ENCODE measurements at places on chromosomes 4 and X. TPM values are rescaled to one million over a fixed set of nuclear protein-coding genes. Genes with fewer than 3 reads are reported as not detected.

GRCh38 chrX:124984140-124984813, 335.4 kb upstream of the TEX13C start:
- H3K4me3 ChIP-seq: no peak overlapping the region
- H3K36me3 ChIP-seq: no peaks in the 10 kb centered on the region
- H3K4me1 ChIP-seq: no peaks in the 10 kb centered on the region
- H3K27ac ChIP-seq: no peak overlapping the region
- DNase-seq: no peak

GRCh38 chr4:68724426-68724825, 54.0 kb upstream of the UGT2B15 start:
- H3K27me3 ChIP-seq: no peaks in the 10 kb centered on the region
- DNase-seq: no peak
- H3K4me3 ChIP-seq: no peak overlapping the region
- H3K36me3 ChIP-seq: no peaks in the 10 kb centered on the region

GRCh38 chr4:185697488-185697887, 114.5 kb downstream of the SORBS2 start:
- H3K36me3 ChIP-seq: no peaks in the 10 kb centered on the region
- 0 out of 2 replicates have a peak, but pooled peaks cover 4% of the 10 kb centered on the region for H3K4me1 ChIP-seq
- no peak overlapping the region for H3K27ac ChIP-seq
- no peak overlapping the region for H3K4me3 ChIP-seq
- H3K27me3 ChIP-seq: no peaks in the 10 kb centered on the region

- H3K36me3 ChIP-seq: no peaks in the 10 kb centered on the region
- H3K27me3 ChIP-seq: no peaks in the 10 kb centered on the region
- H3K27ac ChIP-seq: no peak overlapping the region
- H3K4me3 ChIP-seq: no peak overlapping the region
- no peak for DNase-seq
Measured at GRCh38 chr4:5134620-5135019, 83.3 kb downstream of the STK32B start.

DNA sequence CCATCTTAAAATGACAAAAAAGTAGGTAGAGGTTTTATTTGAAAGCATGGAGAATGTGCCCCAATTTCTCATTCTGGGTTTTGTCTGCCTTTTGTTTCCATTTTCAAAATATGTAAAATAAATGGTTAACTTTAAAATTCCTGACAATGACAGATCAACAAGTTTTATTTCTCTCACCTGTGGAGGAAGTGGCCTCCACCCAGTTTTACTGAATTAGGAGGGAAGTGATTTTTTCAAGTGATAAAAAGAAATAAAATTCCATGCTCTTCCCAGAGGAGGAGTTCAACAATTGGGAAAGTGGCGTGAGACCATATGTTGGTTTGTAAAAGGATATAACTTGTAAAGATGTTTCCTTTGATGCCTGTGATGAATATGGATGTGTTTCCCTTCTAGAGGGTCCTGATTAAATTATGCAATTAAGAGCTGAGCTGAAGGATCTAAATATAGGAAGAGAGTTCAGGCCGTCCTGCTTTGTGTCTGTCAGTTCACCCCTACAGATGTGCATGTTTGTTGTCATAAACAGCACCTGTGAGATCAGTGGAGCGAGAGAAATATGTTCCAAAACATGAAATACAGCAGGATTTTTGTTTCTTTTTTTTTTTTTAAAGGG, 19.5 kb downstream of the SMAD1 start:
- no peaks in the 10 kb centered on the region for H3K36me3 ChIP-seq
- no peaks in the 10 kb centered on the region for H3K27me3 ChIP-seq
- DNase-seq: no peak
- H3K27ac ChIP-seq: no peak overlapping the region
- H3K4me1 ChIP-seq: no peaks in the 10 kb centered on the region

GRCh38 chr4:87717276-87718031, 67.4 kb downstream of the DMP1 start:
- no peaks in the 10 kb centered on the region for H3K36me3 ChIP-seq
- no peaks in the 10 kb centered on the region for H3K27me3 ChIP-seq
- H3K4me3 ChIP-seq: no peak overlapping the region
- no peak overlapping the region for H3K27ac ChIP-seq
- no peaks in the 10 kb centered on the region for H3K4me1 ChIP-seq

DNA sequence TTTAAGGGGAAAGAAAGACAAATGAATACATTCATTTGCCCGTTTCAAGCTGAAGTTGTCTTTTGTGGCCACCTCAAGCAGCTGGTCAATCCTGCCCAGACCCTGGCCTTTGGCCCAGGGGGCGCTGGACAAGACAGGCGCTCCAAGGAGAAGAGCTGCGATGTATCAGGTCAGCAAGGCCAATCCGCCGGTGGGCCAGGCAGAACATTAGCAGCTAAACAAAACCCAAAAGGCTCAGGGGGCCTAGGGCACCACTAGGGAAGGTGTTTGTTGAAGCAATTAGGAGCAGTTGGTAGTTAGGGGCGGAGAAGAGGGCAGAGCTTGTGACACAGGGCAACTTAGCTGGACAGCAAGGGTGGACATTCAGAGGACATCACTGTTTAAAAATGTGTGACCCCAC, 60.8 kb upstream of the TMEM33 start:
- H3K27ac ChIP-seq: no peak overlapping the region
- no peak overlapping the region for H3K4me3 ChIP-seq
- no peaks in the 10 kb centered on the region for H3K36me3 ChIP-seq

DNA sequence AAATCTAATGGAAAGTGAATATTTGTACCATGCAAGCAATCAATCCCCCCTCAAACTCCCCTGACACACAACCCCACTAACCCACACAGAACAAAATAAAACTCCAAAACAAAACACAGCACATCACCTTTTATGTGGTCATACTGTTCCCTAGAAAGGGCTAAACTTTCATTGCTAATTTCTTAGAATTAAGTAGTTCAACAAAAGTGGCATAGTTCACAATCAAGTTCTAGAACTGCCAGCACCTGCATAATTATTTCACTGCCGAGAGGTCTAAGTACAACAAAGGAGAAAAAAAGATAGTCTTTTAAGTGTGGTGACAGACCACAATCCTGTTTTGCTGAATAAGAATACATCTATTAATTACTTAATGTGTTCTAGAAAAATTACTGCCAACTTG, 58.8 kb downstream of the AMMECR1 start:
- no peak overlapping the region for H3K27ac ChIP-seq
- no peaks in the 10 kb centered on the region for H3K27me3 ChIP-seq
- DNase-seq: no peak
- no peak overlapping the region for H3K4me3 ChIP-seq

GRCh38 chr4:8892556-8893226, 21.1 kb upstream of the HMX1 start:
- no peaks in the 10 kb centered on the region for H3K36me3 ChIP-seq
- 0 out of 2 replicates have a peak, but pooled peaks cover 6% of the 10 kb centered on the region for H3K27me3 ChIP-seq
- DNase-seq: no peak
- H3K4me1 ChIP-seq: no peaks in the 10 kb centered on the region

DNA sequence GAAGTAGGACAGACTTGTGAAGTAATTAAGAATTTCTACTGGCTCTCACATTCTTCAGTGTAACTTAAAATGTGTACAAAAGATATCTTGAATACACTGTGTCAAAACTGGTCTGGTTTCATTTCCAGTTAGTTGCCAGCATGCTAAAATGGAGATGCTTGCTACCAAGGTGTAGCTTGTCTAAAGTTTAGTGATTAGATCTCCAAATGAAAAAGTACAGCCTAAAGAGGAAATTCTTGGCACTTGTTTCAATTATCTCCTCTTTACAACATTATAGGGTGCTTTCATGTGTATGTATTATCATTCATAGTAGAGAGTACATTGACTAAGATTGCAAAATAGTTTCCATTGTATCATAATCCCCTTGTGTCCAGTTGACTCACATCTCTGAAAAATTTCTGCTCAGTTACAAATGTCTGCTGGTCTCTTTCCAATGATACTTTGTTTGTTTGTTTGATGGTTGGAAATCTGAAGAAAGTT, 97.3 kb upstream of the SPRY1 start:
- H3K4me3 ChIP-seq: no peak overlapping the region
- no peaks in the 10 kb centered on the region for H3K36me3 ChIP-seq
- peaks cover 11% of the 10 kb centered on the region for H3K4me1 ChIP-seq
- no peak overlapping the region for H3K27ac ChIP-seq

GRCh38 chrX:46433892-46434291, 111.3 kb downstream of the ZNF674 start:
- no peaks in the 10 kb centered on the region for H3K4me1 ChIP-seq
- no peaks in the 10 kb centered on the region for H3K36me3 ChIP-seq
- no peak overlapping the region for H3K27ac ChIP-seq
- no peak overlapping the region for H3K4me3 ChIP-seq
- no peaks in the 10 kb centered on the region for H3K27me3 ChIP-seq

GRCh38 chrX:72347366-72347765, 41.7 kb upstream of the CITED1 start:
- H3K4me3 ChIP-seq: no peak overlapping the region
- H3K4me1 ChIP-seq: peaks cover 16% of the 10 kb centered on the region
- no peaks in the 10 kb centered on the region for H3K27me3 ChIP-seq
- no peak overlapping the region for H3K27ac ChIP-seq
- H3K36me3 ChIP-seq: no peaks in the 10 kb centered on the region
- DNase-seq: no peak

Gene SPIN3
- total RNA-seq: 4.1 TPM

Gene PTPN13
- total RNA-seq: 16.0 TPM

Gene TMPRSS11B
- not detected for total RNA-seq

Measured in SJSA1 (cell line).